ENCODE measurements at places on chromosomes 4 and X.

DNA sequence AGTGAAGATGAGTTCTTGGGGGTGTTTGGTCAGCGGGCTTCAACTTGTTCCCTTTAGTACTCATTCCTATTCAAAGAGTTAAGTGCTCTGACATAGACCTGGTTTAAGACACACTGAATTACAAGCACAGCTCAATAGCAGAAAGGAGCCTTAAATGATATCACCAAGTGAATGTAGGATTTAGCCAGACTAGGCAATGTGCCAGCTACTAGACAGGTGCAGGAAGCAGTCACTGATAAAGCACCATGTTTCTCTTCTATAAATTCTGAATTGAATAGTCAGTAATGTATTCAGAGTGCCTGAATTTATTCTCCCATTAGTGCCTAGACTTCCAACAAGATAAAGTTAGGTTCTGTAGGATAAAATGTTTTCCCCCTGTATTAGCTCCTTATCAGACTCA is 63.6 kb downstream of the ASB9 start:
- DNase-seq: no peak

- DNase-seq: no peak
Observed at GRCh38 chrX:150847088-150847487, 51.4 kb downstream of the CD99L2 start.

GRCh38 chr4:106266201-106266600 is 49.8 kb downstream of the TBCK start:
- peak; percentile 63 for DNase-seq

- DNase-seq: no peak
Observed at GRCh38 chr4:3418029-3418762, 23.6 kb upstream of the HGFAC start.

DNA sequence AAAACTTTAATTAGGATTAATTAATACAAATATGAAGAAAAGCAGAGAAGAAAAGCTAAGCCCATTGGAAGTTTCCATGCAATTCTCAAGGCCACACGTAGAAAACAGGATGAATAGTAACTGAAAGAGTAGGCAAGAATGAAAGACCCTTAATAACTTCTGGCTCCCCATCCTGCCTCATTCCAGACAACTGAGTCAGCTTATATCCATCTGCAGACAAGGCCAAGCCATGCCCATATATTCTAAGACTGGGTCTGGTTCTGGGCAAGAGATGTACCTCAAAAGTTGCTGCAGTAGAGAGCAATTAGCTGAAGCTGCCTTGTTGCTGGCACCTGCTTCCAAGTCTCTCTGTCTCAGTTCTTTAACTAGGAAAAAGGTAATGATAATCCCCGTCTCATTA is 244.1 kb downstream of the GPC3 start:
- no peak for DNase-seq

DNA sequence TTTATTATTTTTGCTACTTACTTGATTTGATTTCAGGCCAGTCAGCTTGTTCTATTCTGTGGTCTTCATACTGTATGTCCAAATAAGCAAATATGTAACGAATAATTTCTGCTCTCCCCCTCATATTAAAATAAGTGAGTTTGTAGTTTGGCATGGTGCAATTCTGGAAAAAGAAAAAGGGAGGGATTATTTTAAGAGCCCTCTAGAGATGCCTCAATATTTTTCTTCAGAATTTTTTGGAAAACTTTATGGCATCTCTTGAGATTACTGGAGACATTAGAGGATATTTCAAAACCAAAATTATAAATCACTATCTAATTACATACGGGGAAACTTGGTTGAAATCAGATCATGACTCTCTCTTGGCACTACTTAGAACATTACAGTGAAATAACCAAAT is 8.2 kb downstream of the HPGDS start:
- DNase-seq: no peak

DNA sequence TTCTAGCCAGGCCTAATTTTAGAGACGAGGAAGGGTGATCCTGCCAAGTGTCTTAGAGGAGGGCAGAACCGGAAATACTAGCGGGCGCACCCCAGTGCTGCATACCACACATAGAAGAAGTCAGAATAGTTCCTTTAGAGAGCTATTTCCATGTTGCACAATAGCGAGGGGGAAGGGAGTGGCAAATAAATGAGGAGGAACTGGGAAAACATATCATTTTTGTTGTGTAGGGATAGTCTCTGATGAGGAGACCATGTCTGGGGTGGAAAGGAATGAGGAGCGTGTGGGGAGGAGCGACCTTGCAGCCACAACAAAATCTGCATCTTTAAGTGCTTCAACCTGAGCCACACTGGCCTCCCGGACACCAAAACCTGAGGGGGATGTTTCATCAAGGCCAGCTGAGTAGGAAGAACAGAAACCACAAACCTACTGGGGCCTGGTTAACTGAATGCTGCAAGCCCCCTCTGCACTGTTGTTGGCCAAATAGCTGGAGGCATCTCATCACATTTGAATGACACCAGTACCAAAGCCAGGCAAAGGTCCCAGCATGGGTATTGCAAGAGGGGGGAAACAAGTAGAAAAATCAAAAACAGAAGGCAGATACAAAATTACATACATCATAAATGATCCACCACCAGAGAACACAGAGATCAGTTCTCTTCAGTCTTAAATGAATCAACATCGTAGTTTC is 26.7 kb upstream of the C1QTNF7 start:
- DNase-seq: peak; percentile 82

- no peak for DNase-seq
Observed at GRCh38 chrX:105781804-105782203, 40.5 kb upstream of the NRK start.

- peak; percentile 51 for DNase-seq
Observed at GRCh38 chr4:72314869-72315268, 254.2 kb downstream of the ADAMTS3 start.

DNA sequence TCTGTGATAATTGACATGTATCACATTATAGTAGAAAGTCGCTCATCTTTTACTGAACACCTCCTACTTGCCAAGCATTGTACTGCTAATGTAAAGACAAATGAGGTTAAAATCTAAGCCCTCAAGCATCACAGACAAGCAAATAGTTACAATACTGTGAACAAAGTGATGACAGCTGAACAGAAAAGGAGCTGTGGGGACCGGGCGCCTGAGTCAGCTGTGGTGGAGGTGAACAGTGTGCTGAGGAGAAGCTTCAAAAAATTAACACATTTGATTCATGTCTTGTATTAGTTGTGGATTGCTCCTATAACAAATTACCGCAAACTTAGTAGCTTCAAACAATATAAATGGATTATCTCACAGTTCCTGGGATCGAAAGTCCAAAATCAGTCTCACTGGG is 124.3 kb downstream of the MAPK10 start:
- DNase-seq: no peak

- no peak for DNase-seq
Observed at GRCh38 chr4:119679251-119679650, 50.6 kb upstream of the PDE5A start.

DNA sequence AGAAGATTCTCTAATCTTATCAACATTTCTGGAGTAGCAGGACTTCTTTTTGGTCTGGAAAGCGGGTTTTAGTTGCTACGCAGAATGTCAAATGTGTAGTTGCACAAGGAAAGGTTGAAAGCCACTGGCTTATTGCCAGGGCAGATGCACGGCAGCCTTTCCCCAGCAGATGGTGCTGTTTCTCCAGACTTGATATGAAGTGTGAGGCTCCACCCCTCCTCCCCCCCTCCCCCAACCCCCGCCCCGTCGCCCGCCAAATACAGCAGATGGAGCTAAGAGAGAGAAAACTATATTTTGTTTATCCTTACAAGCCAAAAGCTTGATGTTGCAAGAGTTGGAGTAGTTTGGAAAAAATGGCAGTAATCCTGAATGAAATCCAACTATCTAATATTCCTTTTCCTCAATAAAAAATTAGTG is 32.0 kb downstream of the ENOPH1 start:
- peak; percentile 92 for DNase-seq

DNA sequence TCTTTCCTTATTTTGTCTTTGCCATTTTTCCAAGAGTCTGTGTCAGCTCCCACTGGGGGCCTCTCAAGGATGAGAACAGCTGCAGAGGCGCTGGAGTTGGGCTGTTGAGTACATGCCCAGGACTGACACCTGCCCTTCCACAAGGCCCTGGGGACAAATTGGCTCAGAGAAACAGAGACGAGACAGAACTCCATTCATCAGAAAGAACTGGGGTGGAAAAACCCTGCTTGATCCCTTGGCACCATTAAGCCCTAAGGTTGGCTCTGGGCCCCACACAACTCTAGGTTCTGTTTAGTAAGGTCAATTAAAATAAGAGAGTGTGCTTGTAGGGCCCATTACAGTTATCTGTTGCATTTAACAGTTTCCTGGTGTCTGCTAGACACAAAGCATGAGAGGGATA is 63.6 kb downstream of the DCX start:
- DNase-seq: peak; percentile 17

DNA sequence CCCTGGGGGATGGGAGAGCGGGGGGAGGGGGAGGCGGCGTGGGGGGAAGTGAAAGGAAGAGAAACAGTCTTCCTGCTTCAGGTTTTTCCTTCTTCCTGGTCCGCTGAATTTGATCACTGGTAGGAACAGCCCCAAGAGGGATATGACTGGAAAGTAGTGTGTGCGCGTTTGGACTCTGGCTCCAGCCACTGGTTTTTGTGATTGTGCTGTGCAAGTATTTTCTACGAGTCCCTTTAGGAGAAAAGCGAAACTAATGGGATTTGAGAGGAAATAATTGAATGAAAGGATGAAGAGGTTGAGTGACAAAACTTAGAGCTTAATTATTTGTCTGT is 836 bp downstream of the PRRG1 start:
- peak; percentile 35 for DNase-seq

DNA sequence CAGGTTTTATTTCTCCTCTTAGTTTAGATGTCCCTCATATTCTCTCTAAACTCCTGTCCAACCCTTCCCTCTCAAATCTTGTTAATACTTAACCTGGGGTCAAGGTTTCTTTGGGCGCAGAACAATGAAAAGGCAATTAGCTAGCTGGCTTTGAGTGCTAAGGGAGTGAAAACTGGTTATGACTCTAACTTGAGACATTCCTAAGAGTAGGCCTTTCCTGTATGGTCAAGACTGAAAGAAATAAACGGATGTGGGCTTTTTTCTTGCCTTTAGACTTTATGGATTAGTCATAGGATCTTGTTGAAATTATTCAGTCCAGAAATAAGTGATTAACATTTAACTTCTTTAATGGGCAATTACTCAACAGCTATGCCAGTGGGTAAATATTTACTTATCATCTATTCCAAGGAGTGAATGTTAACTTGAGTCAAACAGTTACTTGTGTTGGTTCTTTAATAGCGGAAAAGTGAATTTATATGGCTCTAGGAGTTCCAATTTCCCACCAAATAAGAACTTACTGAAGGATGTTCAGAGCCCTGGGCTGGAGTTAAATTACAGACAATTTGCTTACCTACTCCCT is 141.7 kb upstream of the SCML1 start:
- no peak for DNase-seq

- DNase-seq: peak; percentile 21
Observed at GRCh38 chr4:17721496-17722355, 59.7 kb downstream of the FAM184B start.

- DNase-seq: peak; percentile 75
Observed at GRCh38 chr4:113049421-113050370, at the start of gene ANK2. Gene ANK2 (plus strand): TSS chr4:113049653. CDS start chr4:113049729, 76 bp downstream.

DNA sequence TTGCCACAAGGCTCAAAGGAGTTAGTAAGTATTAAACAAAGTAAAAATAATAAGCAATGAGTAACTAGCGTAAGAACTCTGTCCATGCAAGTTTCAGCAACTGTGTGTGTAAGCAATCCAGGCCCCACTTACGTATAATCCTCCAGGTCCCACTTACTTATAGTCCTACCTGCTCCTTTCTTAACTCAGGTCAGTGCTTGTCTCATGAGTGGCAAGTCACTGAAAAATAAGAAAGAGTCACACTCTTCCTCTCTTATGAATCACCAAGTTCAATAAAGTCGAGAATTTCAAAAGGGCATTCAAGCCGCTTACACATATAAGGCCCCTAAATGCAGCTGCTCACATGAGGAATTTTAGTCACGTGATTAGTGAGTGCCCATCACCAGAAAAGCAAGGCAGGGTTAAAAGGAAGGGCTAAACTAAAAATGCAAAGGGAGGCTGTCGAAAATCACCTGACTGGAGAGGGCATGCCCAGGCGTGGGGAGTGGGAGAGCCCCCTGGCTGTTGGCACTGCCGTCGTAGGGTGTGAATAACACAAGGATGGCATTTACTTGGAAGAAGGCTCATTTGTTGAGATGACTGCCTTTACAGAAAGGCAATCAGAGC is 58.2 kb downstream of the ZNF827 start:
- no peak for DNase-seq

- no peak for DNase-seq
Observed at GRCh38 chr4:189870511-189871234, 70.0 kb upstream of the FRG1 start.

DNA sequence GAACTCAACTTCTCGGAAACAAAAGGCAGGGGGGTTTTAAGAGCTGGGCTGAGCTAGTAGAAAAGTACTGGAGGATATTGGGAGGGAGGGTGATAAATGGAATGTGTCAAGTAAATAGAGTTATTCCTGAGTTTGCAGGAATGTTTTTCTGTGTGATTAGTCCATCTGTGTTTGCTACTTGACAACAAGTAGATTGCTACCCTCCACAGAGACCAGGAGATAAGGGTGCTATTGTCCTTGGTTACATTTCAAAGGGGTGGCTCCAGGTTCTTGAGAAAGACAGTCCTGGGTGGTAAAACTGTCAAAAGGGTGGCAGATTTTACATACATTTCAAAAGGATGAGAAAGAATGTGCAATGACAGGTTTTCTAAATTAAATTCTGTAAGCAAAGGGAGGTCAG is 181.2 kb upstream of the PPP3CA start:
- DNase-seq: no peak

GRCh38 chr4:154073107-154073822 is 284.4 kb upstream of the SFRP2 start:
- DNase-seq: no peak

- no peak for DNase-seq
Observed at GRCh38 chr4:84035568-84035967, 463.5 kb downstream of the NKX6-1 start.

- DNase-seq: no peak
Observed at GRCh38 chrX:9131066-9131465, 97.1 kb upstream of the FAM9B start.

DNA sequence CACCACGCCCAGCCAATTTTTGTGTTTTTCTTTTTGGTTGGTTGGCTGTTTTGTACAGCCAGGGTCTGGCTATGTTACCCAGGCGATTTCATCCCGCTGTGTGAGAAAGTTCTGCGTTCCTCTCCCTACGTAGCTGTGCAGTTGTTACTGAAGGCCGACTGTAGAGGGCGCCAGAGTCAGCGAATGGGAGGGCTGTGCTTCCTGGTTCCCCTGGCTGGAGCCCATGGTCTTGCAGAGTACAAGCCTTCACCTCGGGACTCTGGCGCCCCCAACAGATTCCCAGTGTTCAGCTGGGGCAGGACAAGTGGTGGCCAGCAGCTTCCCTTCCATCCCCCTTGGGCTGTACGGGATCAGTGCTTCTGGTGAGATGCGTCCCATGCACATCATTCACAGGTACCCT is 5.6 kb upstream of the CT45A1 start:
- DNase-seq: peak; percentile 7

All from pons (tissue), 1 donor.